ENCODE measurements at places on chromosomes 3 and 15.

DNA sequence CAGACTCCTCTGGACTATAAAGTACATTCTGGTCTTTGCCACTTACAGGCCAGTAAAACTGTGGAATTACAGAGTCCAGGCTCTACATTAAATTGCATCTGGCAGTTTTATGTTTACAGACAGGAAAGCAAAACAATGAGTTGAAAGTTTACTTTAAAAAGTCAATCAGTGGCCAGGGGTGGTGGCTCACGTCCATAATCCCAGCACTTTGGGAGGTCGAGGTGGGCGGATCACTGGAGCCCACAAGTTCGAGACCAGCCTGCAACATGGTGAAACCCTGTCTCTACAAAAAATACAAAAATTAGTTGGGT is 53.8 kb downstream of the TM4SF4 start:
- DNase-seq = no peak

- no peak for DNase-seq
Measured at GRCh38 chr3:115975353-115975752, 352.0 kb downstream of the GAP43 start.

GRCh38 chr3:45676325-45677032 is 12.7 kb upstream of the SACM1L start:
- DNase-seq = no peak

- no peak for DNase-seq
Measured at GRCh38 chr3:39378957-39379777, 4.0 kb upstream of the SLC25A38 start.

DNA sequence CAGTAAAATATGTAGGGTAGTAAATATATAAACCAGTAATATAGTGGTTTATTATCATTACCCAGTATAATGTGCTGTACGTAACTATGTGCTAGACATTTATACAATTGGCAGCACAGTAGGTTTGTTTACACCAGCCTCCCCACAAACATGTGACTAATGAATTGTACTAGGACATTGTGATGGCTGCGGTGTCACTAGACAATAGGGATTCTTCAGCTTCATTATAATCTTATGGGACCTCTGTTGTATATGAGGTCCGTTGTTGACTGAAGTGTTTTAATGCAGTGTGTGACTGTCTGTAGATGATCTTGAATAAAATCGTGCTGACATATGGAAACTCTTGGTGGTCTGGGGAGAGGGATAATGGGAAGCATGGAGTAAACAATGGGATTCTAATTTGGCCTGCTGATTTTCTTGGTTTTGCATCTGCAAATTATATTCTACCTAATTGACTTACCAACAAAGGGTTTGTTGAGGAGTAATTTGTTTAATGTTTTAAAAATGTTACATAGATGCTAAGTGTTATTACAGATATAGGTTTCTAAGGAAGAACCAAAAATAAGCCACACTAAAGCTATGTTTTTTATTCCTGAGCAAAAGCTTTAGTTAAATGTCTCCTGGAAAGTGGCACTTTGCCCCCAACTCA is 496.5 kb upstream of the TBL1XR1 start:
- no peak for DNase-seq

GRCh38 chr3:72006631-72007556 is 221.9 kb upstream of the PROK2 start:
- DNase-seq = no peak

- no peak for DNase-seq
Measured at GRCh38 chr3:13623101-13623654, 74.3 kb downstream of the FBLN2 start.

DNA sequence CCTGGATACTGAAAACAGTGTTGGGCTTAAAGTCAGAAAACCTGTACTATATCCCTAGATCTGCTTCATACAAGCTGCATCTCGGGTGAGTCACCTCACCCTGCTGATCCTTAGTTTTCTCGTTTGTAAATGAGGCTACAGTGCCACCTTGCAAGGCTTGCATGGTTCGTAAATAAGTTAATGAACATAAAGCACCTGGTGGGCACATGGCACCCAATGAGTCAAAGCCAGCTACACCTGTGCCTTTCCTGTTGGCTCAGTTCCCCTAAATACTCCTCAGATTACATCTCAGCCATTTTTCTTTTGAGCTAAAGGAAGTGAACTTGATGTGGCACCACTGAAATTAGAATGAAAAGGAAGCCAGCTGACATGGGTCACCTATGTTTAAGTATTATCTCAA is 26.5 kb downstream of the RTP1 start:
- no peak for DNase-seq

DNA sequence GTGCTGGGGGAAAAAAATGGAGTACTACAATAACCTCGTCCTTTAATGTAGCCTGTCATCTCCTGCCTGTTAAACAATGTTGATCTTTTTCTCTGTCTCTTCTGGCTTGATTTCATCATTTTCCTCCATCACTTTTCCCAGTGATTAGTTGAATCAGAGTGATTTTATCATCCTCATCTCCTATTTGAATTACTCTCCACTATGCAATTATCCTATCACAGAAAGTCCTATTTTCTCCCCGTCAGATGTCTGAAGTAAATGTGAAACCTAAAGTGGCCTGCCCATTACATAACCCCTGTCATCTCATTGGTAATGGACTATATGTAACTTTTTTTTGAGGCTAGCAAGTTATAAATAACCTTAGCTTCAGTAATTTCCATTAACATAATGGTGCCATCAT is 201.8 kb downstream of the CACNA2D3 start:
- DNase-seq = no peak

GRCh38 chr15:75112278-75112847 is 89.0 kb downstream of the PPCDC start:
- no peak for DNase-seq

- DNase-seq = no peak
Measured at GRCh38 chr3:112649478-112649735, 8.5 kb upstream of the CCDC80 start.

- DNase-seq = no peak
Measured at GRCh38 chr3:191120447-191121298, 78.4 kb upstream of the OSTN start.

DNA sequence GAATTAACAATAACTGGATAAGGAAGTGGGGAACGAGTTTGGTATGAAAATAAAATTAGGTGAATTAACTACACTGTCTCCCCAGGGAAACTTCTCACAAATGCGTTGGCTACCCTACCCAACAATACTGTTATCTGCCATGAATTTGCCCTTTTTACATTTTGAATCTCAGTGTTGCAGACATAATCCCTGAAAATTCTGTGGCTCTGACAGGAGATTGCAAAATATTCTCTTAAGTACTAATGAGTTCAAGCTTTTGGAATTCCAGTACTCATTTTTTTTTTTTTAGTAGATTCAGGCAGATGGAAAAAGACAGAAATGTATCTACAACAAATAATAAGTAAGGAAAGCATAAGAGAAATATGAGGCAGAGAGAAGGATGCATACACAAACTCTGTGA is 332.6 kb downstream of the LSAMP start:
- DNase-seq = no peak
